T follicular helper cell (primary cell): ENCODE measurements at places on chromosomes 6 and 20.

- no peak for DNase-seq
Measured at GRCh38 chr6:111970426-111970825, 83.5 kb upstream of the CCN6 start.

GRCh38 chr6:109687271-109687761 lies 3.7 kb downstream of the AK9 start:
- DNase-seq, result no peak

GRCh38 chr20:44166477-44166876 lies 20.5 kb downstream of the JPH2 start:
- DNase-seq, result no peak

GRCh38 chr20:35904982-35905663 lies 49.2 kb downstream of the SCAND1 start:
- no peak for DNase-seq
